MV-4-11 (cell line): ENCODE measurements at places on chromosomes 4 and X.
A peak's percentile ranks its signal among the peaks of the same experiment; 100 is the strongest.

GRCh38 chrX:116881961-116882360, 419.2 kb upstream of the CT83 start:
- DNase-seq = no peak

- peak; percentile 26 for DNase-seq
These were observed 54.5 kb downstream of the RTL9 start for GRCh38 chrX:110412971-110413726.

GRCh38 chrX:34656842-34657725, at the start of gene TMEM47:
TSS of gene TMEM47 (minus strand) at chrX:34657285. CDS start at chrX:34657029, 256 bp downstream.
- DNase-seq = peak; percentile 35

DNA sequence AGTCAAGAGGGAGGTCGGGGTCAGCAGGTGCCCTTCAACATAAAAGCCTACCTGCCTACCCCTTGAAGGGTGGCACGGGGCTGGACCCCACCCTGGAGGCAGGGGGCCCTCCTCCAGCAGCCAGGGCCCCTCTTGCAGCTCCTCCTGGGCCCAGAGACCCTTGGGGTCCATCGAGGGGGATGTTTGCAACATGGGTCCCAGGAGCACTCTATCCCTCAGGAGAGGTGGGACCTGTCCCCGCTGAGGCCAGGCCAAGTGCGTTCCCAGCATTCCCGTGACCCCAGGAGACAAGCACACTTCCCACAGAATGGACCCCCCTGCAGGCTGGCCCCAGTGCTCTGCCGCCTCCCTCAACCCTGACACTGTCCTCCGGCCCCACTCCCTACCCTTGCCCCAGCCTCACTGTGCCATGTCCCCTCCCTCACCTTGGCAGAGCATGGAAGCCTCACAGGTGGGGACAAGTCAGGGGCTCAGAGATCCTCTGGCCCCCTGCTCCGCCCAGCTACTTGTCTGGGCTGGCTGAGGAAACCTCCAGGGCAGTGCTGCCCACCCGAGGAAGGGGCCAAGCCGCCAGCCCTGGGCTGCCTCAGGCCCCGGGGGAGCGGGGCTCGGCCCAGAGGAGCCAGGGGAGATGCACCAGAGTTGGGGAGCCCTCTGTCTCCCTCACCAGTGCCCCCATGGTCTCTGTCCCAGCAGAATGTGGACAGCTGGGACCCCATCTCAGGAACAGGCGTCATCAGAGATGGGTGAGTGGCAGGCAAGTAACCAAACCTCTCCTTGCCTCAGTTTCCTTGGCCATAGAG, 2.2 kb downstream of the MXD4 start:
- DNase-seq = no peak

- DNase-seq = no peak
These were observed 101.5 kb upstream of the KLHL13 start for GRCh38 chrX:118218079-118218478.

DNA sequence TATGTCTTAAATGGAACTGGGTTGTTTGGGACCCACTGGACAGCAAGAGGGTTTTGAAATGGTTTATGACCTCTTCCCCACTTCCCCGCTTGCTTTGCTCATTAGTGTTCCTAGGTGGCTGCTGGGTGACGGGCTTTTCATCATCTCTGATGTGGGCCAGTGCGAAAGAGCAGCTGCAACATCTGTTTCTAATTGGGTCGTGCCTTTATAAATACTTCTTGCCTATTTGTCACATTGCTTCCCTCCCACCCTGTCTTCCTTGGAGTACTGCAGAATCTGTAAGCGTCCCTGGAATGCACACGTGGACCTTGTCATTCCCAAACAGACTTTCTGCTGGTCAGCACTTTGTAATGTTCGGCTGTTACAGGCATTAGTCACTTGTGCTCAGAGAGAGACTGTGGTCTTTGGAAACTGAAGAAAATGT, 35.2 kb downstream of the SEPTIN11 start:
- DNase-seq = peak; percentile 17

DNA sequence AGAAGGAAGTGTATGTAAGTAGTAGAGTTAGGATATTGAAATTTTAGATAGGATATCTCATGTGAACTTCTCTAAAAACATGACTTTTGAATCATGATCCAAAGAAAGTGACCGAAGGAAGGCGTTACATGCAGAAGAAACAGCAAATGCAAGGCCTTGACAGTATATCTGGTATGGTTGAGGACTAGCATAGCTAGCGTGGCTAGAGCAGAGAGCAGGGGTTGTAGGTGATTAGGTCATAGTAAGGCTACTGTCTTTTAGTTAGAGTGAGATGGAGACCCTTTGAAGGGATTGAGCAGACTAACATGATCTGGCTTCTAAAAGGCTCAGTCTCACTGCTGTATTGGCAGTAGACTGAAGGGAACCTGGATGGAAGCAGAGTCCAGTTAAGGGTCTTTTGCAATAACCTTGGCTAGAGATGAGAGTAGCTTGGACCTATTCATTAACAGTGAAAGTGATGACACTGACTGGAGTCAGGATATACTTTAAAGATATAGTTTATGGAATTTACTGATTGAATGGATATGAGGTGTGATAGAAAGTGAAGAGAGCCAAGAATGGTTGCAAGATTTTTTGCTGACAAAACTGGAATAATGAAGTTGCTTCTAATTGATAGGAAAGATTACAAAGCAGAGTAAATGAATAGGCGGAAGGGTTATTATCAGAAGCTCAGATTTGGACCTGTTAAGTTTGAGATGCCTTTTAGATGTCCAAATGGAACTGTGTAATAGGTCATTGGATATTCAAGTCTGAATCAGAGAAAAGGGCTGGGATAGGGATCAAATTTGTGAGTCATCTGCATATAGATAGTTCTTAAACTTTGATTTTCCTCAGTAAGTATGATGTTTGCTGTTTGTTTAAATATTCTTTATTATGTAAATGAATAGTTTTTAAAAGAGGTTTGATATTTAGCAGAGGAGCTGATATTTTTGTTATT, 59.8 kb downstream of the MRPL1 start:
- no peak for DNase-seq

DNA sequence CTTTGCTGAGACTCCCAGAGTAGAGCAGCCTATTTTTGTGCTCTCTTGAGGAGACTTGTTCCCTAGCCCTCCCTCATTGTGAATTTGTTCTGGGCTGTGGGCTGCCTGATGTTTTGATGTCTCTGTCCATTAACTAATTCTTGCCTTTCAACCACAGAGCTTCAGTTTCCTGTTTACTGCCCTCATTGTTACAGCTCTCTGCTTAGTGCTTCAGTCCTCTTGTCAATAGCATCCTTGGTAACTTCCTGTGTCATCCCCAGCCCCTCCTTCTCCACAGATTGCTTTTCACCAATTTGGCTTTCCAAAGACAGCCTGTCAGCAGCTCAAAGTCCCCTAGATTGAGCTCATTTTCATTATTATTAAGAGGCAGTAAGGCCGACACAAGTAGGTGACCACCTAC, 69.9 kb downstream of the COX7B2 start:
- DNase-seq = no peak

DNA sequence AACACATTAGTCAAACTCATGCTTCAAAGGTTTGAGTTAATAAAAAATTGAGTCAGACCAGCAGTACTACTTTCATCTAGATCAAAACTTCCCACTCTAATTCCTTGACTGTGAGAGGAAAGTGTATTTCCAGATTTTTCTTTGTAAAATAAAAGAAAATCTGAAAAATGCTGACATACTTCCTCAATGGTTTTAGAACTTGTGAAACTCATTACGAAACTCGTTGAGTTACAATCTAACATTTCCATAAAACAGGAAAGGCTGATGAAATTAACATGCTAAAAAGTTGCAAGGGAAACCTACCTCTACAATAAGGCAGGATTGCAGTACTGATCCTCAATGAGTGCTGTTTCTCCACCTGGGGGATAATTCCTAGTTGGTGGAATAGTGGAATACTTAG, 217.8 kb upstream of the HCCS start:
- no peak for DNase-seq

DNA sequence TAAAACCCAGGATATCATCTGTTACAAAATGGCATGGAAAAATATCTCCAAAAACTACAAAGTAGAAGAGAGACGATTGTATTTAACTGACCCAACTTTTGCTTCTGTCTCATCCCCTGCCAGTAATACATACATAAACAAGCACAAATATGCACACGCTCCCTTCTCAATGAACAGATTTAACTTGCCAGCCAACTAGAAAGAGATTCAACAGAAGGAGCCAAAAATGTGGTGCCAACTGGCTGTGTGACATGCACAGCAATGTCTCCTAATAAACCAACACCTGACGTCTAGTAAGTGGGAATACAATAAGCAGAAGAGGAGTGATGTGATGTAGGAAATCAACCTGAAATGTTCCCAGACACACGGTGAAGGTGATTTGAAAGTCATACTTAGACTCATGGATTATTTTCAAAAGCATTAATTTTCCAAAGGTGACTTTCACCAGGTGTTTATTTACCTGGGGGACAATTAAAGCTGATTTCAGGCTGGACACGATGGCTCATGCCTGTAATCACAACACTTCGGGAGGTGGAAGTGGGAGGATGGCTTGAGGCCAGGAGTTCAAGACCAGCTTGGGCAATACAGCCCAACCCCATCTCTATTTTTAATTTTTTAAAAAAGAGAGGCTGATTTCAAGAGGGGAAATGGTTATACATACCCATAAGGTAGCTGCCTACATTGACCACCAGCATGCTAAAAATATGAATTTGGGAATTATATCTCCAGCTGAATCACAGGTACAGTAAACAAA, 33.7 kb downstream of the SH3RF1 start:
- no peak for DNase-seq

DNA sequence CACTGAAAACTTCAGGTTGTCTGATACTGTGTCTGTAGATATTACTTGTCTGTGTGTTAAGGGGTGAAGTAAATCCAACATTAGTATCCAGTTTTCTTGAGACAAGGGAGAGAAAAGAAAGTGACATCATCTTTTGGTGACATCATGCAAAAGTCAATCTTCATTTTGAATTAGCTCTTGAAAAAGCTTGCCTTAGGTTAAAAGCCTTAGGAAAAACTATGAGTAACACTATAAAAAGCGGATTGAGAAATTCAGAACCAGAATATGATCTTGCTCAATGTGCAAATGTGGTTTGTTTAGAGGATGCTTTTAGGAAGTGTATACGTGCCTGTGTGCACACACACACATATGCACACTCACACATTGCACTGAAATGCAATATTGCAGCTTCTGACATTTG, 345.8 kb upstream of the CASK start:
- peak; percentile 73 for DNase-seq

GRCh38 chr4:24794916-24795665, at the start of gene SOD3:
TSS of gene SOD3 (plus strand) at chr4:24795573. CDS start at chr4:24799522, 3,949 bp downstream.
- DNase-seq = no peak

DNA sequence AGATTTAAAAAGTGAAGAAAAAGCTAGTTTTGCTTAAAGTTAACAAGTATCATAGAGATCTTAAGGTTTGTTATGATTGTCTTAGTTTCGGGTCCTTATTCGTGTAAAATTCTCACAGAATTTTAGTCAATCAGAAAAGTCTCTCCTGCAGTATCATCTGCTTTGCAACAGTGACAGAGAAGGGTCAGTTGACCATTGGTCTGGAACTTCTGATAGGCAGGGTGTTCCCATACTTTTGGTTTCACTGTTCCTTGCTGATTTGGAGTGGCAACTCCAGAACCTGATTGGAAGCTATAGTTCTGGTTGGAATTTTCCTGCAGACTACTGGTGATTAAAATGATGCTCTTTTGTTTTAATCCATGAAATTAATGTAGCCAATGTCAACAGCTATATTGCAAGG, 1.8 kb downstream of the IL15 start:
- no peak for DNase-seq
